ENCODE measurements at places on chromosomes 3 and 15.

DNA sequence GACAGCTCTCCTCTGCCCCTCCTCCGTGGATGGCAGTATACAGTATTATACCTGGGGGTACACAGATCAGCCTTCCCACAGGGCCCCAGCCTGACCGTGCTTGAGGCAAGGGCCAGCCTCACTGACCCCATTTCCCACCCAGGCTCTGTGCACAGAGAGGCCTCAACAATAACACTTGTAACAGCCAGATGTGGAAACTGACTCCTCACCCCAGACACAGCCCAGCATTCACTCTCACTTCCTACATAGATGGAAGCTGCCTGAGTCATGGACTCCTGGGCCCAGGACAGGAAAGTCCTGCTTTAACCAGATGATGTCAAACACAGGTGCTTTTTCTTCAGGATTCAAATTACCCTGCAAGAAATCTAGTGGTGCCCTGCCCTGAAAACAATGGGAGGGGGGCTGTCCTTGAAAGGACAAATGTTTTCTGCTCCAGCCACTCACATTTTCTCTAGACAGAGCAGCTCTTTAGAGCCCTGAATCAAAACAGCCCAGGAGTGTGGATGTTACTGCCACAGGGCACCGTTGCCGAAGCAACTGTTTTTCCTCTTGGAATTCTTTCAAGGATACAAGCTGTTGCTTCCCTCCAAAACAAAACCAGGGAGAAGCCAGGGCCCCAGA lies 16.4 kb downstream of the CCDC12 start:
- no peak for DNase-seq

GRCh38 chr15:35477312-35478262 lies 68.4 kb downstream of the DPH6 start:
- no peak for DNase-seq

DNA sequence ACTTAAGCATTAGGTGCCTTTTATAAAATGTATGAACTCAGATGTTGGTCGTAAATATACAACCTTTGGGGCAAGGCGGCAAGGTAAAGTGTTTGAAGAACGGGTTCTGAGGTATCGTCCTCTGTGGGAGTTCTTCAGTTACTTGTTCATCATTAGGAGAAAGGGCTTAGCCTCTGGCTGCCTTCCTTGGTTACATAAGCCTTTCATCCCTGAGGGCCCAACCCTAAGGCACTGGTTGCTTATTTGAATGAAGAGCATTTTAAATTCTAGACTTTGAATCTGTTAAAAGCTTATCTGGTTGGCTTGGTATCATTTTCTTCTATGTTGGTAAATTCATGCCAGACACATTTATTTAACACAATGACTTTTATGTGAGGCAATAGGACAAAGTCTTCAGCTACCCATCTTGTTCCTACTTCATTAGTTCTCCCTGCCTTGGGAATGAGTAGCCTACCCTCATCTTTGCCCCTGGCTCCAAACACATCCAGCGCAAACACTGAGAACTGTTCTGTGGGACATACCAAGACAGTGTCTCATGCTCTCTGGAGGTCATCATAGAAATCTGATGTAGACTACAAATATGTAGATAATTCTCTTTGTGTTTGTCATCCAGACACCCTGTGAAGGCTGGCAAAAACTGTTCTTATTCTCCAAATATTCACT lies 12.4 kb upstream of the CCDC80 start:
- no peak for DNase-seq

DNA sequence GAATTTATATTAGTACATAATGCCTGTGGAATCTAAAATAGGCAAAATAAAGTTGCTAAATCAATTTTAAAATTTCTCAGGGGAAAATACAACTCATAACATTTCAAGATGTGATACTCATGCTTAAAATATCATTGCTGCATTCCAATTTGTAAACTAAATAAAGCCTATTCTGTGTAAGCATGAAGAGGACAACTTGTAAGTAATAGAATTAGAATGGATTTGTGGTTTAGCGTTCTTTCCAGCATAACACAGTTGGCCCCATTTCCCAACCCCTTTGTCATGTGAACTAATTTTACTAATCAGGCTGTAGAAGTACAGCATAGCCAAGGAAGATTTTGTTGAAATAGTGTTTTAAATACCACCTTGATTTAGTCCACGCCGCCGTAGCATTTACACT lies 437.2 kb downstream of the SI start:
- no peak for DNase-seq

DNA sequence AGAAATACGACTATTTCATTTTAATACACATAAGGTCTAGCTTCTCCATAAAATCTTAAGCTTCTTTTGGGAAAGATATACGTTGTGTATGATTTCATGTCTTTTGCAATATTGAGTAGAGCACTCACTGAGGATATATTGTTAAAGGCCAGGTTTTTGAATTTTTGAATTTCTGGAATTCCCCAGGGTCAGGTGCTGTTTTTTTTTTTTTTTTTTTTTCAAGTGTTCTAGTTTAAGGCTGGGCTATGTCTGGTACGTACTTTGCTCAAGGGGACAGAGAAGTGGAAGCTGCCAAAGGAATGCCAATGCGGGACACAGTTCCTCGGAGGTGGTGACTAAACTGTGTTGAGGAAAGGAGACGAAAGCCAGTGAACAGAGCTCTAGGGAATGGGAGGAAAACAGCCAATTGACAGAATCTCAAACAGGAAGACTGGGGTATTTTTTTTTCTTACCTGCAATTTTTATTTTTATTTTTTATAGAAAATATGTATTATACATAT lies 510.5 kb upstream of the CBLB start:
- DNase-seq = no peak

- DNase-seq = no peak
Observed at GRCh38 chr3:149315694-149316093, 17.7 kb downstream of the TM4SF18 start.

GRCh38 chr3:11220230-11220629 lies 52.0 kb upstream of the ATG7 start:
- DNase-seq = no peak

Measured in stimulated activated CD4-positive, alpha-beta T cell treated with anti-CD3 and anti-CD28 coated beads, Interleukin-2, amount 100 ng/mL, for 24 hours (primary cell).